ENCODE measurements at places on chromosomes 4 and X.

- DNase-seq: no peak
Measured at GRCh38 chr4:168095776-168096406, 3.6 kb downstream of the ANXA10 start.

GRCh38 chr4:86294883-86295282, 65.0 kb downstream of the MAPK10 start:
- DNase-seq: no peak

- DNase-seq: no peak
Measured at GRCh38 chr4:76377481-76377901, 43.5 kb downstream of the CCDC158 start.

- DNase-seq: no peak
Measured at GRCh38 chrX:50707955-50708699, 105.9 kb downstream of the SHROOM4 start.

DNA sequence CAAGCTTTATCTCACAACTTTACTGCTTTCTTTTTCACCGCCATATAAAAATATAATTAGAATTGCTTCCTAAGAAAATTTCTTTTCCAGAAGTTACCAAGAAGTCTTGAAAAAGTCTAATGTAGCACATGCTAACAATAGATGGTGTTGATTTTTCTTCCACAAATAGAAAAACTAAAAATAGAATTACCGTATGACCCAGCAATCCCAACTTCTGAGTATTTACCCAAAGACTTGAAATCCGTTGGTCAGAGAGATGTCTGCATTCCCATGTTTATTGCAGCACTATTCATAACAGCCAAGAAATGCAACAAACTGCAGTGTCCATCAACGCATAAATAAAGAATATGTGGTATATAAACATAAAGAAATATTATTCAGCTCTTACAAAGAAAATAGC, 17.8 kb upstream of the EDNRA start:
- DNase-seq: no peak

- no peak for DNase-seq
Measured at GRCh38 chrX:39117101-39117500, 315.8 kb downstream of the MID1IP1 start.

- no peak for DNase-seq
Measured at GRCh38 chr4:60042231-60042652, 1157.9 kb upstream of the ADGRL3 start.

DNA sequence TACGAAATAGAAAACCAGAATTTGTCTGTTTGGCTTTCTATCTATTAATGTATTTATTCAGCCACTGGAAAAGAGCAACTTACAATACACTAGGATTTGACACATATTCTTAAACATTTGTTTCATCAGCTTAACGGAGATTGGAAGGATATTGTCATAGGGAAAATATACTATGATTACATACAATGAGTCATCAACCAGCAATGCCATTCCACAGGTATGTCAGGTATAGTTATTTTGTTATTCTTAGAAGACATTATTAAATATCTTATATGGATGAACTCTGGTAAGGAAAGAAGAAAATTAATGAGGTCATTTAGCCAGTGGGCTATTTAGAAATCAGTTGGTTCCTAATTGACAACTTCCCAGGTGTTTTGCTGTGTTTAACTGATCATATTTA, 926.6 kb downstream of the STIM2 start:
- no peak for DNase-seq

DNA sequence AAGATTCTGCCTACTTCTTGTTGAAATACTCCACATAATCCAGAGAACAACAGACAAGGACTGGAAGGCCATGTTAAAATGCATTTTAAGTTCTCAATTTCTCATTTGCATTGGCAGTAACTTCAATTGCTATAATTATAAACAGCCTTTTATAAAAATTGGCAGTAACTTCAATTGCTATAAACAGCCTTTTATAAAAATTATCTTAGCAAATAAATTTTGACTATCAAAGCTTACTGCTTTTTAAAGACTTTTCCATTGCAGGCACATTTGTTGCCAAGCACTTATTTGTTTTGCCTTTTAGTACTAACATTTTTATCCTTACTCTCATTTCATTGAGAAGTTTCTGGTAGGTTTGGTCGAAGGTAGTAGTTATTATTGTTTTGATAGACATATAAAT, 17.8 kb downstream of the SCFD2 start:
- no peak for DNase-seq

GRCh38 chrX:150790021-150790420, 96.8 kb downstream of the MTMR1 start:
- DNase-seq: no peak

- DNase-seq: no peak
Measured at GRCh38 chrX:71612256-71612655, 6.1 kb downstream of the CXCR3 start.

DNA sequence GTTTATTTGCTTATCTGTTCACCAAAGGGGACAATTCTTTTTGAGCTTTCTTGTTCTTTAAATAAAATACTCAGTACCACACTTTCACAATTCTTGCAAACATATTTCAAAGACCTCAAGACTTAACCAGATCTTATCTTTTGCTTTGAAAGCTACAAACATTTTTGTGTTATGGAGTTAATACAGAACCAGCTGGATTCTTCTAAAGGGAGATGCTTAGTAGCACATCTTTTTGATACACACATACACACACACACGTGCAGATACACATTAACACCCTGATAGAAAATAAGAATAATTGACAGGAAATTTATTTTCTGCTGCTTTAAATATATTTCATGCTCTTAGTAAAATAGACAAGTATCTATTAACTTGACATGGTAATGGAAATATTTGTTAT, 379.1 kb downstream of the SH2D1A start:
- no peak for DNase-seq

DNA sequence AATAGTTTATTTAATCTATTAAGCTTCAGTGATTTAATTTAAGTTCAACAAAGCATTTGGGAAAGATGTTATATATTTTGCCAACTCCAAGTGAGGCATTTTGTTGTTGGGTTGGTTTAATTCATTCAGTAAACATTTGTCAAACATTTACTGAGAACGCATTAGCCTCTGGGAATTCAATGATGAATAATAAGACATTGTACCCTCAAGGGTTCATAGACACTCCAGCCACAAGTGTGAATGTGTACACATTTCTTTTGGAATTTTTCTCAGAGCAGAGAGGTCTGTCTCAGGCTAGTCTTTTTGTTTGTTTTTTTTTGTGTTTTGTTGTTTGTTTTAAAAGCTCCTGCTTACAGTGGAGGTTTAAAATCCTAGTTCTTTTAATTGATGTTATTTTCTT, 203.9 kb downstream of the SOWAHB start:
- DNase-seq: no peak

DNA sequence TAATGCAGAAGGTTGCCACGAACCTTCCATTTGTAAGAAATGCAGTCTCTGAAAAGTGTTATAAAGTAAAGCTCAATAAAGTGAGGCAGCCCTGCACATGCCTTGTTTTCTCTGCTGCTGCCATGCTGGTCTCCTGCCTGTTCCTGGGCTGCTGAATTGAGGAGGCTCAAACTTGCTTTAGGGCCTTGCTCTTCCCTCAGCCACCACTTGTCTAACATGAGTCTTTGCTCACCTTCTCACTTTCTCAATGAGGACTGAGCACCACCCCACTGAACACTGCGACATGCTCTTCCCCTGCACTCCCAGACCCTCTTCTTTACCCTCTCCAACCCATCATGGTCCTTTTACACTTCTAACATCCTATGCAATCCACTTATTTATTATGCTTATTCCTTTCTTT, 25.2 kb upstream of the MFAP3L start:
- no peak for DNase-seq

DNA sequence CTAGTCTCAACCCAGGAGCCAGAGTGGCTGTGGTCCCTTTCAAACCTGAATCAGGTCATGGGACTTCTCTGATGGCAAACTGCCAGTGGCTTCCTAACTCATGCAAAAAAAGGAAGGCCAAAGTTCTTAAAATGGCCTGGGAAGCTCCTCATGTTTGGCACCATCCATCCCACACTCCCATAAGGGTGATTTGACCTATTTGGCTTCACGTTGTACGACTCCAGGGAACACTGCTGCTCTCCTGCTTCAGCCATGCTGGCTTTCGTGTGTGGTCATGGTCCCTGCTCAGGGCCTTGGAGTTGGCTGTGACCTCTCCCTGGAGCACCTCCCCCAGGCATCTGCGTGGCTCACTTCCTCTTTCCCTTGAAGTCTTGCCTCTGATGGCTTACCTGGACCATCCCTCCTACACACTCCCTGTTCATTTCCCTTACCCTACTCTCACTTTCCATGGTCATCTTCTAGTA, 12.8 kb upstream of the TMSB4X start:
- DNase-seq: no peak

DNA sequence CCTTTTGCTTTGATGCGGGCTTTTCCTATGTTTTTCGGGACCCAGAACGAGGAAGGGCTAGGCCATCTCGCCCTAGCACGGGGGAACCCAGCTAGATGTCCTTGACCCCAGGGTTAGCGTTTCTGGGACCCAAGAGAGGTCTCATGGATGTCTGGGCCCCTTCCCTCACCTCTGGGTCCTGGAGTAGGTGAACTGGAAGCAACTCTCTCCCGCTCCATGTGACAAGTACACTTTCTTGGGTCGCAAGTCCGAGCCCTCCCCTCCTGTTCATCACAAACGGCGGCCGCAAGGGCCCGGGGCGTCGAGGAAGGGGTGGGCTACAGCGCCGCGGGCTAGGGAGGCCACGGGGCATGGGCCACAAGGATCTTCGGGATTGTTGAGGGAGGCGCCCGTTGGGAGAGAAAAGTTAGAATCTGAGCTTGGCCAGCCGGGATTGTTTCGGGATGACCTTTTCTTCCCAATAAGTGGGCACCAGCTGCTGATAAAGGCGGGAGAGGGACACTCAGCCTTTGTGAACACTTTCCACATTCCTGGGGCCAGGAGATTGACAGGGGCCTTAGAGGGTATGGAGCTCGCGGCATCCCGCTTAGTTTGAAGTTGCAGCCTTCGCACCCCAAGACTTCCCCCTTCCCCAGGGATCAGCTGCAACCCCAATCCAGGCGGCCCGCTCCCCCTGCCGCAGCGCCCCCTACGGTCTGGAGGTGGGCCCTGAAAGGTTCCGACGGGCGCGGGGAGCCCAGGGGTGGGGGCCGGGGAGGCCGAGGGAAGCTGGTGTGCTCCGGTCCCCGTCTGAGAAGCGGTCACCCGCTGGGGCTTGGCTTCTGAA, 136.9 kb upstream of the ZIC3 start:
- no peak for DNase-seq

GRCh38 chr4:125392694-125393093, 77.9 kb downstream of the FAT4 start:
- no peak for DNase-seq

DNA sequence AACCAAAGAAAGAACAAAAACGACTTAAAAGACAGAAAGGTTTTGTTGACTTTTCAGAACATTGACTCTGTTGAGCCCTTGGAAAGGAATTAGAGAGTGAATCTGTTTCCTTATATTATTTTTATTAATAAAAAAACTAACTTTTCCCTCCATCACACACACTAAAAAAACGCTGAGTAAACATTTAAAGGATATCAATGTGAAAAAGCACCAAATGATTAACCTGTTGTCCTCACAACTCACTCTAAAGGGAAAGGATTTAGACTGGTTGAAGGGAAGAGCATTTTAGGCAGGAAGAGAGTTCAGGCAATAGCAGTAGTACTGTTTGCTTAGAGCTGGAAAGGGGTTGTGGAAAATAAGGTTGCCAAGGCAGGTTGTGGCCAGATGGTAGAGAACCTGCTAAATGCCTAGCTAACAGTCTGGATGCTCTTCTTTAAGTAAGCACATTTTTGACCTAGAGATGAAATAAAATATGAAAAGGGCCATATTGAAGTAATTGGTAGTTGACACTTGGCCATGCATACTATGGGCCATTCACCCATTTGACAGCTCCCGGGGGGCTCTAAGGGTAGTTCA, 98.0 kb upstream of the NDP start:
- DNase-seq: no peak

DNA sequence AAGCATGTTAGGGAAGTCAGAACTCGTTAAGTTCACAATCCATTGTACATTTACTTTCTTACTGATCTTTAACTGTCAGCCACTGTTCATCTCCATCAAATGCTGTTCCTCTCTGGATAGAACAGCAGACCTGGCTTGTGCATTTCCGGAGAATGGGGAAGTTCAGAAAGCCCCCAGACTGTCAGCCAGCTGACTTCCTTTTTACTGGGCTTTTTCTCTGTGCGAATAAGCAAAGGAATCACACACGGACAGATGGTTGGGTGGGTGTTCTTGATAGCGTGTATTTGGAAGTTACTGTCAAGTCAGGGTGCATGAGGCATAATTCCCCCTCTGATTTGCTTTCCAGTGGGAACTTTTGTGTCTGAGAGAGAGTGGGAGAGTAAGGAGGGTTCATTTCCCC, 56.8 kb downstream of the TSPAN7 start:
- DNase-seq: no peak

DNA sequence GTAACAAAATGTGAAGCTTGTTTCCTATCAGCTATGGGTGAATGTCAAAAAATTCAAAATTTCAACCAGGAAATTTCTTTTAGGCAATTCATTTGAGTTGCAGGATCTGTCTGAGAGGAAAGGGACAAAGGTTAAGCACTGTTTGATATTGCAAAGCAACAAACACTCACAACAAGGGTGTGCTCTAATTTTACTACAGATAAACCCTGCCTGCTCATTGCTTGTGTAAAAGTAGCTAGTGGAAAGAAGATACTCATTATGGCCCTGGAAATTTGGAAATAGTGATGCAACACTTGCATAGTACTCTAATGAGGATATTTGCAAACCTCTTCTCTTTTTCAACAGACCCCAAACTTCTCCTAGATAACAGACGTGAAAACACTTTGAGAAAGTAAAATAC, 27.1 kb downstream of the FAM47E start:
- DNase-seq: no peak

DNA sequence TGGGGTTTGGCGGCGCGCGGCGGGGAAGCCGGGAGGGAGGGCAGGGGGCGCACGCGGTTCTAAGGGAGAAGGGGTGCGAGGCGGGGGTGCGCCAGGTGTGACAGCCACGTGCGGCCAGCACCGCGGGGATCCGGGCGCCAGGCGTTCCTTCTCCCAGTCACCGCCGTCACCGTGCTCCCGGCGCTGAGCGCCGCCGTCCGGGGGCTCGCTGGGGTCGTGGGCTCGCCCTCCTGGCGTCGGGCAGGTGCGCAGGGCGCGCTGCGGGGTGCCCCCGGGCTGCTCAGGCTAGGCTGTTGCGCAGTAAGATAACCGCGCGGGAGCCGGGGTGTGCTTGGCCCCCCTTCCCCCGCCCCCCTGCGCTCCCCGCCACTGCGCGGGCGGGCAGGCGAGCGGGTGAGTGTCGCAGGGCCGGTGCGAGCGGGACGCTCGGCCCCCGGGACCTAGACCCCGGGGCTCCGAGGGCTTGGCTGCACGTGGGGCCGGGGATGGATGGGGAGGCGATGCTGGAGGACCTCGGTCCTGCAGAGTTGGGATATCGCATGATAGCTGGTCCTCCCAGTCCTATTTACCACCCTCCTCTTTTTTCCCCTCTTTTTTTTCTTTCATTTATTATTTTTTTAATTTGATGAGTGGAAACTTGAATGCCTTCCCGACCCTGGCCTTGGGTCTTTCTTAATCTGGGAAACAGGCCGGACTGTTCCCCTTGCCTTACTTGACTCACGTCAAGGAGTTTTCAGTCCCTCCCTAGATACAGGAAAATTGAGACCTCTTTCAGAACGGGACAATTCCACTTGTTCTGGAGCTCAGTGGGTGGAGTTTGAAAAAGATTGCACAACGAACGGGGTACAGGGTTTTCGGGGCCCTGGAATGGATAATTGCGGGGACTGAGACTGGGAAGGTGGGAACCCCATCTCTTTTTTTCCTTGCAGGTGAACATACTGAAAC, 797 bp downstream of the TXLNG start:
- no peak for DNase-seq

- no peak for DNase-seq
Measured at GRCh38 chrX:2898846-2899512, 30.2 kb downstream of the ARSD start.

All from Jurkat, Clone E6-1 (cell line).